ENCODE measurements at places on chromosomes 7 and 10.

DNA sequence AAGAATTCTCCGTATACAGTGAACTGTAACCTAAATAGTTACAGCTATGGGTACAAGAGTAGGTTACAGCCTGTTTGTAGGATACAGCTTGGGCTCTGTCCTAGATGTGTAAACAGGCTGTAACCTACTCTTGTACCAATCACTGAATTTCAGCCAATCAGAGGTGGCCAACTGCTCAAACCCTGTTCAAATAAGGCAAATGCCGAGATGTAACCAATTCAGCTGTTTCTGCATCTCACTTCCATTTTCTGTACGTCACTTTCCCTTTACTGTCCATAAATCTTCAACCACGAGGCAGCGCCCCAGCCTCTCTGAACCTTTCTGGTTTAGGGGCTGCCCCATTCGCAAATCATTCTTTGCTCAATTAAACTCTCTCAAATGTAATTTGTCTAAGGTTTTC is 8.3 kb upstream of the MMP21 start:
- DNase-seq, result no peak

GRCh38 chr10:70418229-70418628 is 14.3 kb downstream of the EIF4EBP2 start:
- DNase-seq, result no peak

DNA sequence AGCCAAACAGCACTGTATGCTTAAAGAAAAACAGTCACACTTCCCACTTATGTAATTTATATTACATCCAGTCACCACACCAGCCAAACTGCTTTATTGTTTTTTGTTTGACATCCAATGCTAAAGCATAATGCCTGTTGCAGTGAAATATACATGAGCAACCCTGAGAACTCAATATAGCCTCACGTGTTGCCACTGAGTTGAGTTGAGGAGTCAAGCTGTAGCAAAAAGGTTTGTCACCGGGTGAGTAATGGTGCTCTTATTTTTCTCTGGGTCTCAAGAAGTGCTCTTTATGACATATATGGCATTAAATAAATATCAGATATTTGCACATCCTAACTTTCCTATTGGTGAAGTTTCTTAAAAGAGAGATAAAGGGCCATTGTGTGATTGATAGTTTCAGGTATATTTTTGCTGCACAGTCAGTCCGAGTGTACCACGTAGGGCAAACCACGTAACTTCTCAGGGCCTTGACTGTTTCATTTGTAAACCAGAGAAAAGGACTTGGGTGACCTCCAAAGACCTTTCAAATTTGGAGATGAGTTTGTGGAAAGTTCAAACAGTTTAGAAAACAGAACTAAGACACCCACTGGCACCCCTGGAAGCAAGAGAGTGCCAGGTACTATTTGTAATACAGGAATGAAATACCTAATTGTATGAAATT is 168.5 kb downstream of the CFTR start:
- DNase-seq, result no peak

DNA sequence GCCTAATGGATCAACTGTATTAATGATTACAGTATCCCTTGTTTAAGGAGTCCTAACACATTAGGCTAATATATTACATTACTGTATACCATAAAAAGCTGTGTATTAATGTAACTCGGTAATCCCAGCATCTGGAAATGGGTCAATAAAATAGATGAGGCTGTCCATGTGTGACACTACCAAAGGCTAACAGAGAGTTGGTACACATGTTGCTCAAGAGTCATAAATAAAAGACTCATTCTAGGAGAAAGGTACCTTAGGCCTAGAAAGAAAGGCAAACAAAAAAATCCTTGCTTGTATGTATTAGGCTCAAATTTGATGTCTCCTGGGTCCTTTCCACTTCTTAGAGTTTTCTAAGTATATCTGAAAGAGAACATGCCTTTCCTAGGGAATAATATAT is 14.6 kb downstream of the MCMBP start:
- DNase-seq, result no peak

DNA sequence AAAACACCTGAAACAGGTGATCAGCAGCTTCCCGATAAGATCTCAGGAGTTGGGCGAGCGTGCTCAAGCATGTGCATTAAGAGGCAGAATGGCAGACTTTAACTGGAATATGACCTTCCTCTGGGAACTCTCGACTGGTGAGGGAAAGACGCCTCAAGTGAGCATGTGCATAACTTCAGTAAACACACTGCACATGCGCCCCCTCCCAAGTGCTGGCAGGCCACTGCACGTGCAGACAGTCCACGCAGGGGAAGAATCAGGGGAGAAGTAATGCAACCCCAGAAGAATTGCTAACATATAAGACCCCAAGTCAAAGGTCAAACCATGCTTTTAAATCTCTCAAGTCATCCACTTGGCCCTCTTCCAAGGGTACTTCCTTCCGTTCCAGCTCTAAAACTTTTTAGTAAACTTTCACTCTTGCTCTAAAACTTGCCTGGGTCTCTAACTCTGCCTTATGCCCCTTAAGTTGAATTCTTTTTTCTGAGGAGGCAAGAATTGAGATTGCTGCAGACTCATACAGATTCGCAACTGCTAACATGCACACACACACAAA is 541.0 kb downstream of the TNS3 start:
- no peak for DNase-seq

GRCh38 chr7:152127229-152127628 is 101.8 kb downstream of the GALNT11 start:
- DNase-seq, result no peak

DNA sequence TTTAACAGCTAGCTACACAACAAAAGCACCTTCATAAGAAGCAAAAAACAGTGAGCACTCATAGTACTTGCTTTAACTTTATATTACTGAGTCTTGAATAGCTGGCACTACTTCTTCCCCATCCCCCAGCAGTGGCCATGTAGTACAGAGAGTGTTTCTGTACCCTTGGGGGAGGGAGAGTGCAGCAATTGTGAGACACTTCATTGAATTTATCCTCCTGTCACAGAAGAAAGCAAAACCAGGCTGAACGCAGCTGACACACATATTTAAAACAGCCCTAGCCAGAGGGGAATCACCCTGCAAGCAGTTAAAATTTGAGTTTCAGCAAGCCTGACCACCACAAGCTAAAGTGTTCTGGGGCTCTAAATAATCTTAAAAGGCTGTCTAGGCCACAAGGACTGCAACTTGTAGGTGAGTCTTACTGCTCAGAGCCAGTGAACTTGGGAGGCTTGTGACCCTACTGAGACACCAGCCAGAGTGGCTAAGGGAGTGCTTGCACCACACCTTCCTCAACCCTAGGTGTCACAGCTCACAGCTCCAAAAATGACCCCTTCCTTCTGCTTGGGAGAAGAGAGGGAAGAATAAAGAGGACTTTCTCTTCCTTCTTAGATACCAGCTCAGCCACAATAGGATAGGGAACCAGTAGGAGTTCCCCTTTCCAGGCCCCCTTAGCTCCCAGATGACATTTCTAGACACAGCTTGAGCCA is 97.7 kb upstream of the MEOX2 start:
- DNase-seq, result no peak

DNA sequence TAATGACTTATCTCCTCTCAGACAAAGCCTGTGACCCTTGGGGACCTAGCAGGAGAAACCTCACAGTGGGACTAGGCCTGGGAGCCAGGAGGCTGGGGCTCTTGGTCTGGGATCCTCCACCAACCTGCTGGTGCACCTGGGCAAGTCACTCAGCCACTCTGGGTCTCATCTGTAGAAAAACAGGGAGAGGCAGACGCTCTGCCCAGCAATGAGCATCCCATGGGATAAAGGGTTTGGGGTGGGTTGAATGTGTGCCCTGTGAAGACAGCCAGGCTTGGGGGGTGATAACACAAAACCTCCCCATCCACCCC is 81.6 kb downstream of the ZMIZ1 start:
- DNase-seq, result no peak

DNA sequence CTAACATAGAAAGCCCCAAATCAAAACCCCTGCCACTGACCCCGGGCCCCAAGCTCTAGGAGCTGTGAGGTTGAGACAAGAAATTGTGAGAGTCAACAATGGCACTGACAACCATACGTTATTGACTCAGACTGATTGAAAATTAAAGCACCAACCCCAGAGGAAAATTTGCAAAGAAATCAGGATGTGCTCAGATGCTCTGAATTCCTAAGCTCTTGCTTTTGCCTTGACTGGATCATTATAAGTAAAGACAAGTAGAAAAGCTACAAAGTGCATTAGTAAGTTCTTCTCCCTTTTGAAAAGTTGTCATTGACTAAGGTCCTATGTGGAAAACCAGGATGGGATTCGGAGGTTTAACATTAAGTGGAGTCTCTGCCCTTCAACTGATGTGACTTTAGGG is 130.2 kb downstream of the SAMD9 start:
- DNase-seq, result no peak

- no peak for DNase-seq
Measured at GRCh38 chr7:133121175-133121844, 39.4 kb upstream of the CHCHD3 start.

- no peak for DNase-seq
Measured at GRCh38 chr10:71627230-71627939, 92.2 kb downstream of the C10orf105 start.

DNA sequence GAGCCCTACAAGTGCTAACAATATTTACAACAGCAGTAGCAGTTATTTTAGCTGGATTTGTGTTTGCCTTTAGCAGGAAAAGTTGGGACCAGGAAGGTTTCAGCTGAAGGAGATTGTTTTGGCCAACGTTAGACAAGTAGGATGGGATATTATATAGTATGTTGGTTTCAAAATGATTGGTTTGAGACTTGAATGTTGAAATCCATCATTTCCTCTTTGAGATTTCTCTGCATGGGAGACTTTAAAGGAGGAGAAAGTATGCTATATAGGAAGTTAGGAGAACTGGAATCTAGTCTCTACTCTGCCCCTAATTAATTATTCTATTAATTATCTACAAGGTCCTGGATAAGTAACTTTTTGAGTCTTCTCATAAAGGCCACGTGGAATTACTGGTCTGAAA is 263.8 kb downstream of the PTEN start:
- no peak for DNase-seq

DNA sequence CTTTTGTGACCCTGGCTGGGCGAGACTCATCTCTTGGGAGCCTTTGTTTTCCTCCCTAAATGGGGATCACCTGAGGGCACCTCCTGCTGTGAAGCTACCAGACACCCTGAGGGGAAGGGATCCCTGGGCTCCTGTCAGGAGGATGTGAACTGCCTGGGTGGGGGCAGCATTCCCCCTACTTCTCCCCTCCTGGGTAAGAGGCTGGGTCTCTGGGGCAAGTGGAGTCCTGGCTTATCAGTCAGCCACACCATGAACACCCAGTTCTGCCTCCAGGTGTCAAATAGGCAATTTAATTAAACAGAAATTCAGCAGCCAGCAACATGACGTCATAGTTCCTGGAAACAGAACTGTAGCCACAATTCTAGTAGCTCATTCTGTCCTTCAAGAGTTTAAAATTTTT is 97.7 kb upstream of the RET start:
- DNase-seq, result peak; percentile 27

- no peak for DNase-seq
Measured at GRCh38 chr10:108132303-108132702, 967.8 kb upstream of the SORCS1 start.

DNA sequence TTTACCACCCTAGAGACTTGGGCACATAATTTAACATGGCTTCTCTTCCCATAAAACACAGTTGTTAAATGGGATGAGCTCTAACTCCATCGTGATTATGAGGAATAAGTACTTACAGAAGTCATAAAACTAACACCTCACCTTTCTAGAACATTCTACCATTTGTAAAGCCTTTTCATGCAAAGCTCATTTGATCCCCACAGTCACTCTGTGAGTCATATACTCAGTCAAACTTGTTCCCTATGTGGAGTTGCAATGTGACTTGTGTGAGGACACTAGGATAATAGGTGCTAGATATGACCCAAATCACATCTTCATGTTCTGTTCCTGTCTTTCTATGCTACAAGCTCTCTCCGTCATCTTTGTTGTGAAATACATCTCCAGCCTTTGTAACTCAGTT is 371.7 kb downstream of the WDR11 start:
- no peak for DNase-seq

- no peak for DNase-seq
Measured at GRCh38 chr7:94212160-94212559, 182.5 kb upstream of the COL1A2 start.

- DNase-seq, result no peak
Measured at GRCh38 chr7:159064121-159064815, 80.4 kb downstream of the VIPR2 start.

- no peak for DNase-seq
Measured at GRCh38 chr10:129544205-129545202, 77.5 kb downstream of the MGMT start.

GRCh38 chr10:114852197-114852596 is 30.6 kb downstream of the FHIP2A start:
- DNase-seq, result no peak

DNA sequence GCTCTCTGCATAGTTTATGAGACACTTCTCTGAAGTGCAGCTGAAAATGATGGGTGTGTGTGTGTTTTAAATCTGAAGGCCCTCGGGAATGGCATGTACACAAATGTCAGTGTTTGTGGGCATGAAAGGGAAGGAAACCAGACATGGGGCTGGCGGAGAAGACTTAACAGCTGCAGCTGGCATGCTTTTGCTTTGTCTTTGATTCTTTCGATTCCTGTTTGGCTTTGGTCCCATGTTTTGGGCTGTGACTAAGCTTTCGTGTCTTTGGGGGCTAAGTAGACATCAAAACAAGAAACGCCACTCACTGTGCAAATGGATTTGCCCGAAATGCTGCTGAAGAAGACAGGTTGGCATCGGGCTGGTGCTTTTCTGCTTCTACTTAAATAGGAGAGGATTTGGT is 179.3 kb downstream of the PFKFB3 start:
- peak; percentile 51 for DNase-seq

GRCh38 chr7:44142028-44142427 is 896 bp upstream of the MYL7 start:
- DNase-seq, result no peak

DNA sequence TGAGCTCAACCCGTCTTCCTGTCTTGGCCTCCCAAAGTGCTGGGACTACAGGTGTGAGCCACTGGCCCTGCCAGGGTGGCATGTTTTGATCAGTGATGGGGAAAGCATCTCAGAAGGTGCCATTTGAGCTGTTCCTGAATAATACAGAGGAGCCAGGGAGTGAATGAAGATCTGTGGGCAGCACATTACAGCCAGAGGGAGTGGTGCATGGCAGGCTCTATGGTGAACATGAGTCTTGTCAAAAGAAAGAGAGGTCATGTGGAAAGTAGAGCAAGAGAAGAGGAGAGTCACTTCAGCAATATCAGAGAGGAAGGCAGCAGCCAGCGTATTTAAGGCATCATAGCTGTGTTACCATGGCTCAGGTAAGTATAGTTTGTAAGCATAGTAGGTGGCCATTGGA is 275.7 kb upstream of the LRGUK start:
- no peak for DNase-seq

- DNase-seq, result no peak
Measured at GRCh38 chr7:20007510-20007909, 209.7 kb downstream of the MACC1 start.

DNA sequence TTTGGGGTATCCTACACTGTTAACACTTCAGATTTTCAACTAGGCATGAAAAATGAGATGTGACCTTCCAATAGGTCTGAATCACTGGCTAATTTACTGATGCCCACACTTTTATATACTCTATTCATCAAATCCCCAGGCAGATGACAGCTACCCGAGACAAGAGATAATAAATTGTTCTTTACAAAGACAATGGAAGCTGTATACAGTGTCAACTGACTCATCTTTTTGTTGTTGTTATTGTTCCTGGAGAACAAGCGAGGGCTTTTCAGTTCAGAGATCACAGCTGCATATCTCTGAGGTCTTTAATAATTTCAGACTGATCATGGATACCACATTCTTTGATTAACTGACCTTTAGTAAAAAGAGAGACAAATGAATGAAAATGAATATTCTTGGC is 228.9 kb downstream of the SDHAF3 start:
- DNase-seq, result no peak

GRCh38 chr10:22740180-22740579 is 25.8 kb upstream of the PIP4K2A start:
- no peak for DNase-seq

GRCh38 chr10:71659111-71659634 is 60.4 kb downstream of the C10orf105 start:
- DNase-seq, result no peak
